Brain (organoid and tissue), 16 donors: ENCODE measurements at places on chromosomes 1 and 21.

DNA sequence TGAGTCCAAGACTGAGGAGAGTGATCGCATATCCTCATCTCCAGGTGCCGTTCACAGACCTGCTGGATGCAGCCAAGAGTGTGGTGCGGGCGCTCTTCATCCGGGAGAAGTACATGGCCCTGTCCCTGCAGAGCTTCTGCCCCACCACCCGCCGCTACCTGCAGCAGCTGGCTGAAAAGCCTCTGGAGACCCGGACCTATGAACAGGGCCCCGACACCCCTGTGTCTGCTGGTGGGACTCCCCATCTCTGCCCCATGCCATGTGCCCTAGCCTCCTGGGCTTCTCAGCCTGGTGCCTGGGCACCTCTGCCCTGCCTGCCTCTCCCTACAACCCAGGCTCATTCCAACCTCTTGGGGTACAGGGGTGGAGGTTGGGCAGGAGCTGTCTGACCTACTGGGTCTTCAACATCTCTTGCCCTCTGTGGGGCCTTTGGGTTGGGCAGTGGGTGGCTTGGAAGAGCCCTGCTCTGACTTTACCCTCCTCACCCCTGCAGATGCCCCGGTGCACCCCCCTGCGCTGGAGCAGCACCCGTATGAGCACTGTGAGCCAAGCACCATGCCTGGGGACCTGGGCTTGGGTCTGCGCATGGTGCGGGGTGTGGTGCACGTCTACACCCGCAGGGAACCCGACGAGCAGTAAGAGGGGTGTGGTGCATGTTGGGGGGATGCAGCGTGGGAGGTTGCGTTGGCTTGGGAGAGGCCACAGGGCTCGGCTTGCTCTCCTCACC is 7.2 kb downstream of the AMPD2 start:
- DNase-seq = no peak

DNA sequence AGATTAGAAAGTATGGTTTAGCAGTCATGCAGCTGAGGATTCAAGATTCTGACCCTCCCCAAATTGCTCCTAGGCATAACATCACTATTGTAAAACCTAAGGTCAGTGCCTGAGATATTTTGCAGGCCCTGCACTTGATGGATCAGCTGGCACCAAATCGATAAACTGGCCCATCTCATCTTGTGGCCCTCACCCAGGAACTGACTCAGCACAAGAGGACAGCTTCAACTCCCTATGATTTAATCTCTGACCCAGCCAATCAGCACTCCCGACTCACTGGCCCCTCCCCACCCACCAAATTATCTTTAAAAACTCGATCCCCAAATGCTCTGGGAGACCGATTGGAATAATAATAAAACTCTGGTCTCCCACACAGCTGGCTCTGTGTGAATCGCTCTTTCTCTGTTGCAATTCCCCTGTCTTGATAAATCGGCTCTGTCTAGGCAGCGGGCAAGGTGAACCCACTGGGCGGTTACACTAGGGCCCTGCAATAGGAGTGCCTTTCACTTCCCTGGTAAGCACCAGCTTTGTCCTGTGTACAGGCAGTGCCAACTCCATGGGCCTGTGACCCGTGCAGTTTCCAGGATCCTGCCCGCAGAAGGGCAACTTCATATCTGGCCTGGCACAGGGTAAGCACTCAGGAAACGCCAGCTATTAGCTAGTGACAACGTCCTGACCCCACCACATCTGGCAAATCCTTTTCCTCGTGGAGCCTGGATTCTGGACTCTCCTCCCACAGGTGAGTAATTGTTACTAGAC is 28.7 kb upstream of the SLC2A5 start:
- DNase-seq = no peak

GRCh38 chr1:41268154-41268770 is 26.2 kb upstream of the SCMH1 start:
- DNase-seq = peak; percentile 91

GRCh38 chr1:66925944-66926343 is 1.2 kb downstream of the MIER1 start:
- DNase-seq = peak; percentile 21

DNA sequence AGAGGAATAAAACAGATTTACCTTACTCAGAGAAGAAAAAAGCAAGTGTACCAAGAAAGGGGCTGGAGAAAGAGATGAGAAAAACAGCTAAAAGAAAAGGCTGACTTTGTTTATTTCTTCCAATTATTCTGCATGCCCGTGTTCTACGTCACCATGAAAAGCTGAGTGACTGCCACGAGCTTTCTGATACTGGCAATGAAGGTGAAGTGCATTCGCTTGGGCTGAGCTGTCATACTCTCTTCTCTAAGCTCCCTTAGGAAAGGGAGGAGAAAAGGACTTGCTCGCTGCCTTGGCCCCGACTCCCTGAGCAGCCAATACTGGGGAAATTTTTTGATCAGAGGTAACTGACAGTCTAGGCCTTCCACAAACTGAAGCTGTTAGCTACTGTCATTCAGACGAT is 105.4 kb downstream of the SMYD2 start:
- no peak for DNase-seq

- no peak for DNase-seq
Observed at GRCh38 chr1:161915051-161915503, 108.6 kb downstream of the OLFML2B start.

DNA sequence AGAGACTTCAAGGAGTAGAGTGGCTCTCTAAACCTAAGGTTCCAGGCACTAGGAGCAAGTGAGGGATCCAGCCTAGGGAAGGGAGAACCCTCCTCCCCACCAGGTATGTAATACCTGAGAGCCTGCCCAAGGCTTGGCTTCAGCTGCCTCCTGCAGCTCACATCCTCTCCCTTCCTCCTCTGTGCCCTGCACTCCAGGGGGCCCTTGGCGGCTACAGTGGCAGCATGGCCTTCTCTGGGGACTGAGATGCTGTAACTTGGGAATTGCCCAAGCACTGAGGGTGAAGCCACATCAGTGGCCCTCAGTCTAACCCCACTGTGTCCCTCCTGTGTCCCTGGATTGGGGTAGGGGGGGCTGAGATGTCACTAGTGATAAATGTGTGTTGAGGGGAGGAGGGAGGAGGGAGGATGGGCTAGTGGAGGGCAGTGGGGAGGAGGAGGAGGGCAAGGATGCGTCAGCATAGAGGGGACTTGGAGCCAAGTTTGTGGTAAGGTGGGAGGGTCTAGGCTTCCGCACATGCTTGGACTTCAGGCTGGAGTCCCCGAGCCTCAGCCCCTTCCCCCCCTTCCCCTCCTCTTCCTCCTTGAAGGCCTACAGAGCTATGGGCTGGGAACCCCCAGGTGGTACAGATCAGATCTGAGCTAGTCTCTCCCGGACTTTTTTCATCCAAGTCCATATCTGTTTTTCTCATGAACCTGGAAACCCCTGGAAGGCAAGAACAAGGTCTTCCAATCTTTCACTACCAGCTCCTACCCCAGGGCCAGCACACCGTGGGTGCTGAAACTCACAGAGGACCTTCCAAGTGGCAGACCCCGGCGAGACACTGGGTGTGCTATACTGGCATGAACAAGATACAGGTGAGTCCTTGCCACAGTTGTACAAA is 17.5 kb downstream of the COL9A2 start:
- no peak for DNase-seq

GRCh38 chr1:231040019-231040799 is at the start of gene FAM89A:
Gene FAM89A (minus strand): TSS chr1:231040254. CDS start chr1:231040211, 43 bp downstream.
- peak; percentile 72 for DNase-seq

DNA sequence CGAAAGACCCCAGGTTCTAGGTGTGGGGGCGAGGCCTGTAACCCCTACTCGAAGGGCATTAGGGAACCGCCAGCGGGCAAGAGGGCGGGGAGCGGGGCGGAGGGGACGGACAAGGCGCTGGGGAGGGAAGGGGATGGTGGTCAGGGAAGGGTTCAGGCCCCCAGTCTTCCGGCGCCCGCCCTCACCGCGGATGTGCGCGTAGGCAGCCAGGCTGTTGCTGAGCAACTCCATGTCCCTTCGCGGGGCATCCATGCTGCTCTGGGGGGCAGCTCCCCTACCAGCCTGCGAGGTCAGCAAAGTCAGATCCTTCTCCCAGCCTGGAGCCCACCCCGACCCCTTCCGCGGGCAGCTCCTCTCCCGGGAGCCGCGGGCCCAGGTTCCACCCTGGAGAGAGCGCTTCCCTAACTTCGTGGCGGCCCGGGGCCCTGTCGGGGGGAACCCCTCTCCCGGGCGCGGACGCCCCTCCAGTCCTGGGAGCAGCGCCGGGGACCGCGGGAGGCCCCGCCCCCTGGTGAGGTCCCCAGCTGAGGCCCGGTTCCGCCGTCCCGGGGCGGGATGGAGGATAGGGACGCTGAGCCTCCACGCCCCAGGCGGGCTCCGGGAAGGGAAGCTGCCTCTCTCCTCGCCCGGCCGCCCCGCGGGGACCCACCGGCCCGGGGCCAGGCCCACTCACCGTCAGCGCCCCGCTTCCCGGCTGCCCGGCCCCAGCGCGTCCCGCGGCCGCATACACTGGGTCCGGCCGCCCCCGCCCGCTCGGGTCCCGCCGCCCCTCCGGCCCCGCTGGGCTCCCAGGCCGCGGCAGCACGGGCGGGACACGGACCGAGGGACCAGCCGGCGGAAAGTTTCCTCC is 434 bp downstream of the EVA1B start:
- DNase-seq = peak; percentile 27

DNA sequence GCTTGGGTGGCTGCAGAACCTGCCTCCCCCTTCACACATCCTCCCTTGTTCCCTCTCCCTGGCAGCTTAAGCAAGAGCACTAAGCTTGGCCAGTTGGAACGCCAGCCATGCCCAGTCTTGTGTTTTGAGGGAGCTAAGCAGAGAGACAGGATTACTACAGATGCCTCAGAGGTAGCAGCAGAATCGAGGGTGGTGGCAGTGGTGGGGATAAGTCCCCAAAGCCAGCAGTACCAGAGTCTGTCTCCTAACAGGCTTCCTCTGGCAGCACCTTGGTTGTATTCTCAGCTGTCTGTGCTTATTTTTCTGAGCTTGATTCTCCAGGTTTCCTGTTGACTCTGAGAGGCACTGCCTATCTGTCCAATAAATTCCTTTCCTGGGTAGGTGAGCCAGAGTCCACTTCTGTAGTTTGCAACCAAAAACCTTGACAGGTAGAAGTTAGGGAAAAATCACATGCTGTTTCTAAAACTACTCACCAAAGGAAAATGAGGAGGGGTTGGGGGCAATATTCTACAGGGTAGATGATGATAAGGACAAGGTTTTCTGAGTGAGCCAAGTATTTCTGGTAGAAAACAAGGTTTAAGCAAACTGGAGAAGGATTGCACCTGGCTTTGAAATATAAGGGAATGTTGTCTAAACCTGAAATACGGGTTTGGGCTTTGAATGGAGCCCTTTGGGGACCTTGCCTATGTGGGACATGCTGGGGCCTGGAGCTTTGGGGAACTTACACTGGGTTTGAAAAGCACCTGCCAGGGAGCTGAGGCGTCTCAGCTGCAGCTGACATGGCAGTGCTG is 100.8 kb downstream of the PBX1 start:
- no peak for DNase-seq

GRCh38 chr21:37168666-37169065 is 95.6 kb downstream of the TTC3 start:
- no peak for DNase-seq

DNA sequence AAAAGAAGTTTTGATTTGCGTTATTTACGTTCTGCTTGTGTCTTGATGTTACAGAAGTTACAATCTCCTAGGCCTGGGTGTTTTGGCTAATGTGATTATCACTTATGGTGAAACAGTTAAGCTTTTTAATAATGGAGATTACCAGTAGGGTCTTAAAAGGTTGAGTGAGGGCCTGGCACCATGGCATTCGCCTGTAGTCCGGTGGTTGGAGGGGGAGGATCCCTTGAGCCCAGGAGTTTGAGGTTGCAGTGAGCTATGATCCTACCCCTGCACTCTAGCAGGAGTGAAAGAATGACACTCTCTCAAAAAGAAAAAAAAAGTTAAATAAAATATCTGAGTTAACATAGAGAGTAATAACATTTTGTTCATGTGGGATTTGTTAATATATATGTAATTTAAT is 8.8 kb upstream of the SPEN start:
- no peak for DNase-seq

DNA sequence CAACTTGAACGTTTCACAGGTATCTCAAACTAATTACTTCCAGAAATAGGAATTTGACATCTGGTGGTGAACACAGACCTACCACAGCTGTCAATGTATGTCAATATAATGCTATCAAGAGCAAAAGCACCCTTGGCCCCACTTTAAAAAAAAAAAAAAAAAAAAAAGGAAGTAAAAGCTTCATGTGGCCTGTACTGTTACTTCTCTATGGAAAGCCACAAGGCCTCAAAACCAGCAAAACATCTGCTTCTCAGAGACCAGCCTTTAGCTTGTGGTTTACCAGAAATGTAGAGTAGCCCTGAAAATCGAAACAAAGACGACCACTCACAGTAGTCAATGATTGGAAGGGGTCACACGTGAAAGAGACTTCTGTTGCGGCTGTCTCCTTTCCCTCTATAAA is 109.6 kb downstream of the SLC45A1 start:
- no peak for DNase-seq

DNA sequence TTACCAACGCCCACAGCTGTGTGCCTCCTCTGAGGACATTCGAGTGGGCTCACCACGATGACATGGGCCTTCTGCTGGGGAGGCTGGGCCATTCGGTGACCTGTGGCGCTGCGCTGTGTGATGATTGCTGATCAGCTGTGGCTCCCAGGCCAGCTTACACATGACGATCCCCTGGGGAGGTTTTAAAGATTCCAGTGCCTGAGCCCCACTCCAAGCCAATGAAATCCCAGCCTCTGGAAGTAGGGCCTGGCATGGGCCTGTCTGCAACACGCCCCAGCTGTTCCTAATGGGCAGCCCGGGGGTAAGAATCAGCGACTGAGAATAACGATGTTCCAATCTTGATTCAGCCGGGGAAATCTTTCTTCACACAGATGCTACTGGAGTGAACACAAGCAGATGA is 153.7 kb downstream of the KCNJ6 start:
- DNase-seq = peak; percentile 38

DNA sequence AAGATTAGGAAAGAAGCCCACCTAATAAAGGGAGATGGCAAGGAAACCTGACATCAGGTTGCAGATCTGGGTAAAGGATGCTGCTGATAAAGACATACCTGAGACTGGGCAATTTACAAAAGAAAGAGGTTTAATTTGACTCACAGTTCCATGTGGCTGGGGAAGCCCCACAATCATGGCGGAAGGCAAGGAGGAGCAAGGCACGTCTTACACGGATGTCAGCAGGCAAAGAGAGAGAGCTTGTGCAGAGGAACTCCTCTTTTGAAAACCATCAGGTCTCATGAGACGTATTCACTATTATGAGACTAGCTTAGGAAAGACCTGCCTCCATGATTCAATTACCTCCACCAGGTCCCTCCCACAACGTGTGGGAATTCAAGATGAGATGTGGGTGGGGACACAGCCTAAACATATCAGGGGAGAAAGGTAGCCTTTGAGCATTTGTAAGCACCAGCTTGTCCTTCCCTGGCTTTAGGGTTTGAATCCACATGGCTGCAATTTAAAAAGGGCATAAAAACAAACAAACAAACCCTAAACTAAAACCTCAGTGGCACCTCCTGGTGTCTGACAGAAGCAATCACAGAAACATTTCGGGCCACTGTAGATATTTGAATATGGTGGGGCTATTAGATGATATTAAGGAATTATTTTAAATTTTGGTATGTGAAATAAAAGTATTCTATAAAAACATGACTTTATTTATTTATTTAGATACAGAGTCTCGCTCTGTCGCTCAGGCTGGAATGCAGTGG is 33.1 kb downstream of the SLC2A7 start:
- DNase-seq = no peak
